SJCRH30 (cell line): ENCODE measurements at places on chromosomes 4 and X. TPM values are rescaled to one million over a fixed set of nuclear protein-coding genes. Genes with fewer than 3 reads are reported as not detected.

- no peaks in the 10 kb centered on the region for H3K4me1 ChIP-seq
- H3K27me3 ChIP-seq = no peaks in the 10 kb centered on the region
- H3K27ac ChIP-seq = no peak overlapping the region
- H3K4me3 ChIP-seq = no peak overlapping the region
These were observed 7.2 kb downstream of the RPL9 start for GRCh38 chr4:39451423-39452023.

Gene MAGEC2
- 2.2 and 2.3 TPM in 2 replicates for total RNA-seq

GRCh38 chrX:10714531-10714930 lies 94.1 kb upstream of the MID1 start:
- H3K36me3 ChIP-seq = no peaks in the 10 kb centered on the region
- H3K4me3 ChIP-seq = no peak overlapping the region
- H3K27me3 ChIP-seq = no peaks in the 10 kb centered on the region

Gene STOX2
- total RNA-seq = 5.6 TPM in 2 replicates

DNA sequence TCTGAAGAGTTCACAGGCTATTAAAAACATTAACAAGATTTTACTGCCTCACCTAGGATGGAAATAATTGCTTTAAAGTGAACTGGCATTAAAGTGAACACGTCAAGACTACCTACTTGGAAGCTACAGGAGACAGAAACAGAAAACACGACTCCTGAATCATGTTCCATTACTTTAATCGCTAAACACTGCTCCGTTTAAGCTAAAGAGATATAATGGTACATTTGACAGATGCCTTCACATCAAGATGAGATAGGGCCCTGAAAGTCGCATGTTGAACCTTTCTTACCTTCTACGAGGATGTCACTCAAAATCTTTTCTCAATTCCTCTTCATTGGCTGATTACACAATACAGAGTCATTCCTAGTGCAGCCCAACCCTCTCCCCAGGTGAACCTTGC lies 206.3 kb upstream of the GATB start:
- no peak for DNase-seq
- H3K36me3 ChIP-seq = no peaks in the 10 kb centered on the region
- no peaks in the 10 kb centered on the region for H3K27me3 ChIP-seq
- no peak overlapping the region for H3K27ac ChIP-seq
